Kidney (tissue), 22 donors: ENCODE measurements at places on chromosomes 6 and 20. TPM values are rescaled to one million over a fixed set of nuclear protein-coding genes. Genes with fewer than 3 reads are reported as not detected.

The SEMG2 gene
- polyA plus RNA-seq: 0.80 TPM

The ADTRP gene
- 5.9 TPM for polyA plus RNA-seq

The ARHGAP18 gene
- polyA plus RNA-seq: 26.5 TPM

The TNF gene
- polyA plus RNA-seq: 0.69 TPM

The HDGFL1 gene
- not detected for polyA plus RNA-seq

The HLA-DOA gene
- 10.8 TPM for polyA plus RNA-seq

The APCDD1L gene
- 4.5 TPM for polyA plus RNA-seq

The SOBP gene
- 5.4 TPM for polyA plus RNA-seq

The CLPSL1 gene
- polyA plus RNA-seq: not detected

The RRAGD gene
- polyA plus RNA-seq: 51.6 TPM

The CRIP3 gene
- polyA plus RNA-seq: 14.3 TPM

The YWHAB gene
- 156 TPM for polyA plus RNA-seq

- DNase-seq: peak; percentile 68
Observed at GRCh38 chr20:53826597-53827291, 233.1 kb upstream of the ZNF217 start.

DNA sequence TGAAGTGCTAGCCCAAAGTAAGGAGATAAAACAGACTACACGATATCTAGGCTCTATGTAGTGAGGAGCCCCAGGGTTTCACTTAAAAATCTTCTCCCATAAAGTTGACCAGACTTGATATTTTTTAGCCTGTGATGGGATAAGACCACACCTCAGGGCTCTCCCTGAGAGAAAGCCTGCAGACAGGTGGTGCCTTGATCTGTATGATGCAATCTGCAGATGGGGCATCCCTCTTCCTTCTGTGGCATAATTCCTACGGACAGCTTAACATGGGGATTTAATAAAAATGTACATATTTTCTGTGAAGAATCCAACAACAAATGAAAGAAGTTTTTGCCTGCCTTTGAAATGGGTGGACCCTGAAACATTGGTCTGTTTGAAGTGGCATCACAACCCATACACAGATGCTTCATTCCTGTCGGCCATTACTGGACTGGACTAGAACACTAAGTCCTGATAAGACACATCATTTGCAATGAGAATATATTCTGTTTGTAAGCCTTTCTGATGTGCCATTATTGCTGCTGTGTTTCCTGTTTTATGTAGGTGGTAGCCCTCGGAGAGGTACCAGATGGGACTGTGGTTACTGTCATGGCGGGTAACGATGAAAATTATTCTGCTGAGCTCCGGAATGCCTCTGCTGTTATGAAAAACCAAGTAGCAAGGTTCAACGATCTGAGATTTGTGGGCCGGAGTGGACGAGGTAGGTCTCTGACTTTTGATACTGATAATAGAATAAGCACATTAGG, 53.8 kb upstream of the SUPT3H start:
- no peak for DNase-seq

DNA sequence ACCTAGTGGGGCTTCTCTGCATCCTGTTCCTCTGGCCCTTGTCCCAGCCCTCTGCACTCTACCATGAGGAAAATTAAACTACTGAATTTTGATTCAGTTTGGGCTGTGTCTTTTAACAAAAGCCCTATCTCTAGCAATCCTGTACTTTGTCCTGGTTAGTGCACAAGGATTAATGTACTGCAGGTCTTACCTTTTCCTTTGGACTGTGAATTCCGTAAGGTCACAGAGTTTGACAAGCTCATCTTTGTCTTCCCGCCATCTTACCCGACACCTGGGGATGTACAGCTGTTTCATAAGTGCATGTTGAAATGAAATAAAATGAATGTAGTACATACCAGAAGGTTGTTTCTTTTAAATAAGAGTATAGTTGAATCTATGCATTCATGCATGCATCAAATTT, 41.5 kb upstream of the MYLIP start:
- no peak for DNase-seq

DNA sequence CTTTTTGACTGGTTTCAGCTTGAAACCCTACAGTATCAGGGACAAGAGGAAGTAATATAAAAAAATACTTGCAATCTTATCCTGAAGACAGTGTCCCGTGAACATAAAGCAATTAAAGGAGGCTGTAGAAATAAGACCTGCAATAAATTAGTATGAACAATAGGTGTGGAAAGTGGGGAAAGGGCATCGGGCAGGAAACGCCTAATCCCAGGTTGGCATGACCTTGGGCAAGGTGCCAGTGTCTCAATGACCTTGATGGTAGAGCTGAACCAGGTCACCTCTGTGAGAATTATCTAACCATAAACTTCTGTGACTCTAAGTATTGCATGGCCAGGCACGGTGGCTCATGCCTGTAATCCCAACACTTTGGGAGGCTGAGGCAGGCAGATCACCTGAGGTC, 115.2 kb downstream of the LY86 start:
- DNase-seq: no peak

GRCh38 chr6:154512201-154512600, 1.7 kb upstream of the CNKSR3 start:
- DNase-seq: no peak

DNA sequence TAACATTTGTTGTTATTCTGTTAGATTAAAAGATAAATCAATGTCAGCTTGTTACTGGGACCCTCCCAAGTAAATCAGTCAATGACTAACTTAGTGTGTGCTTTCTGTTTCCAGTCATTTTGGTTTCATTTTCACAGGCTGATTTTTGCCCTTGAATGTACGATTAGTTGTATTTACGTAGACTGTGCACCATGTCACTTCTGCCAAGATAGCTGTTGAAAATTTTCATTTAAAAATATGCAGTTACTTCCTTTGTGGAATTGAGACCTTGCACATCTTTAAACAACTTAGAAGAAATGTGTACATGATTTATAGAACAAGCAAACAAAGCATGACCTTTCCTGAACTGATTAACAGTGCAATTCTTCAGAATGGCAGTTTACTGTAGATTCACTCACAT, 944.8 kb upstream of the CITED2 start:
- no peak for DNase-seq

DNA sequence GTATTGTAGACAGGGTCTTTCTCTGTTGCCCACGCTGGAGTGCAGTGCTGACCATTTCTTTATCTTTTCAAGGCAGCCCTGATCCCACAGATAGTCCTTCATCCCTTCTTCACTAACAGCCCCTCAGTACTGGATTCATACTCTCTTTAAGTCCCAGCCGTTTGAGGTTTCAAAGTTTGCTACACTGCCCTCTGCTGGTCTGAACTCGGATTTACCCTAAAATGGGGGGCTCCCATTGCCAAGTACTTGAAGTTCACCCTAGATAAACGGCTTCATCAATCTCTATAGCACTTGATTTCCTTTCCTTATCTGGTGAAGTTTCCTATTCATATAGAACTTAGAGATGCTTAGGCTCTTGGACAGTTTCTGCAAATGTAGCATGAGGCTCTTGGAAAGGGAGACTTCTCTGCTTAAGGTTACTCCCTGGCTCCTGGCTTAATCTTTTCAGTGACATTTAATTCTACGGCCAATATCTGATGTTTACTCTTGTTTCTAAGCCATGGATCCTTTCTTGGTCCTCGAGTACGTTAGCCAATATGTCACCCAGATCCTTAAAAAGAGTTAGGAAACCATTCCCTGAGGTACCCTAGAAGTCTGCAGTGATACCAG, 21.4 kb upstream of the PREP start:
- DNase-seq: peak; percentile 63

DNA sequence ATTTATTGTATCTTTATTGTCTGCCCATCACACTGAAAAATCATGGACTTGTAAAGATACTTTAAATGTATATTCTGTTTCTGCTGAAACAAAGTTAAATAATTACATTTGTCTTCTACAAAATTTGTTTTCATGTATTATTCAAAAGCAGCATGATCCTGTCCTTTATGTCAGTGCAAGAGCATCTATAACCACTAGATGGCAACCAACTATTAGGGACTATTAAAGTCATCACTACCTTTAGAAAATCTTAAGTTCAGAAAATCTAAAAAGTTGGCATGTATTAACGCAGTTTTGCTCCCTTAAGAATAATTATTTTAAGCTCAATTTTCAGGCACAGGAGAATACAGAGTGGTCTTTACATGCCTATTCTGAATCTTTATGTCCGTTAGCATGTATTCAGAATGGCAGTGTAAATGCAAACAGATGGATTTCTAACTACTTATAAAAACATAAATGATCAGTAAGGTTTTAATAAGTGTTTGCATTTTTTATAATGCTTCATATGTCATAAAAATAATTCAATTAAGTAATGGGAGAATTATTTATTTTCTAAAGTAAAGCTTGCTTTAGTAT, 17.8 kb downstream of the TMEM30A start:
- DNase-seq: peak; percentile 70

- DNase-seq: no peak
Observed at GRCh38 chr6:36386495-36387439, 702 bp downstream of the ETV7 start.

- no peak for DNase-seq
Observed at GRCh38 chr6:92024110-92024509, 1395.2 kb downstream of the EPHA7 start.

DNA sequence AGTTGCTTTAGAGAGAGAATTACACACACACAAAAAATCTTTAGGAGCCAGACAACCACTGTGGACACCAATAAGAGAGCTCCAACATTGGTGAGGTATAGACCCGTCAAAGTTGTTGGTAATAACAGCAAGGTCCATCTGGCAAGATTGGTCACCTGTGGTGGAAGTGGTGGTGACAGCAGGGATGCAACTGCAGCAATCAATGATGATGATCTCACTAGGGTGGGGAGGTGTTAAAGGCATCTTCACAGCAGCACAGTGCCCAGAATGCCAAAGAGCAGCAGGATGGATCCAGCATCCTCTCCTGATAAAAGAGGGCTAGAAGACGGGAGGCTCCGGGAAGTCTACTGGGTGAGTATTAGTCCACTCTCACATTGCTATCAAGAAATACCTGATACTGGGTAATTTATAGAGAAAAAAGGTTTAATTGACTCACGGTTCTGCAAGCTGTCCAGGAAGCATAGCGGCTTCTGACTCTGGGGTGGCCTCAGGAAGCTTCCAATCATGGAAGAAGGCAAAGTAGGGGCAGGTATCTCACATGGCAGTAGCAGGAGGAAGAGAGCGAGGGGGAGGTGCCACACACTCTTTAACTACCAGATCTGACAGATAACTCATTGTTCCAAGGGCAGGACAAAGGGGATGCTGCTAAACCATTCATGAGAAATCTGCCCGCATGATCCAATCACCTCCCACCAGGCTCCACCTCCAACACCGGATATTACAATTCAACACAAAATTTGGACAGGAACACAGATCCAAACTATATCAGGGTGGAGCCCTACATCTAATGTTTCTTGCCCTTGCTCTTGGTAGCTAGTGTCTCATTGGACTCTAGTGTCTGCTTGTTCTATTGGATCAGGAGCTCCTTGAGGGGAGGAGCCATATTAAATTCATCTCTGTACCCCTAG, 48.9 kb downstream of the KLHL31 start:
- no peak for DNase-seq

GRCh38 chr6:163667372-163668060, 253.0 kb downstream of the QKI start:
- DNase-seq: no peak

- no peak for DNase-seq
Observed at GRCh38 chr6:63444768-63445167, 125.0 kb upstream of the LGSN start.

- DNase-seq: no peak
Observed at GRCh38 chr6:129073691-129074395, 190.9 kb downstream of the LAMA2 start.

DNA sequence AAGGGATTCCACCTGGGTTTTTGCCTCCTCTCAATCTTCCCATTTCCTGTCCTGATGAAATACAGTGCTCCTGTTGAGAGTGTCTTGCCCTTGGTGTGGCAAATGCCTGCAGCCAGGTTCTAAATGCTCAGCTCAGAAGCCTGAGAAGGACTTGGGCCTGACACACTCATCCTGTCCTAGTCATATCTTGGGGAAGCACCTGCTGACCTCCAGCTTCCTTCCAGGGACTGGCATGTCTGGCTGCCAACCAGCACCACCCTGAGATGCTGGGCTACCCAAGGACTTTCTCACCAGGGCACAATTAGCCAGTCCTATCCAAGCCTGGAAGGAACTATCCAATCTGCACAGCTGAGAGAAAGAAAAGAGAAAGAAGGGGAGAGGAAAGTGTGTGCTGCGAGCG, 43.4 kb downstream of the LRFN2 start:
- DNase-seq: no peak

DNA sequence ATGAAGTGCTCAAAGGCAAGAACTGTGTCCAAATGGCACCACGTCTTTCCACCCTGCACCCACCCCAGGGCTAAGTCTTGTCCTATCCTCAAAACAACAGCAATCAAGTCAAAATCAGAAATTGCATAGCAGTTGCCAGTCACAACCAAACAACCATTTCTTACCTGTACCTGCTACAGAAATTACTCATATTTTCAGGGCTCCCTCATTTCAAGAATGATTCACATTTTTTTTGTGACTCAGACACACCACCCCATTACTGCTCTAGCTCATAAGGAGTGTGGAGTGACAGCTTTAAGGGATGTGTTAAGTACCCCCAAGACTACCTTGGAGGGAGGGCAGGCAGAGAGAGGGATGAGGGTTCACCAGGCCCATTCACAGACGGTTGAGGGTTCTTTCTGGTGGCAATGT, 111.7 kb downstream of the TRERF1 start:
- no peak for DNase-seq

GRCh38 chr6:32983493-32983848, 15.1 kb downstream of the BRD2 start:
- no peak for DNase-seq

- no peak for DNase-seq
Observed at GRCh38 chr6:131117878-131118277, 17.4 kb upstream of the AKAP7 start.

DNA sequence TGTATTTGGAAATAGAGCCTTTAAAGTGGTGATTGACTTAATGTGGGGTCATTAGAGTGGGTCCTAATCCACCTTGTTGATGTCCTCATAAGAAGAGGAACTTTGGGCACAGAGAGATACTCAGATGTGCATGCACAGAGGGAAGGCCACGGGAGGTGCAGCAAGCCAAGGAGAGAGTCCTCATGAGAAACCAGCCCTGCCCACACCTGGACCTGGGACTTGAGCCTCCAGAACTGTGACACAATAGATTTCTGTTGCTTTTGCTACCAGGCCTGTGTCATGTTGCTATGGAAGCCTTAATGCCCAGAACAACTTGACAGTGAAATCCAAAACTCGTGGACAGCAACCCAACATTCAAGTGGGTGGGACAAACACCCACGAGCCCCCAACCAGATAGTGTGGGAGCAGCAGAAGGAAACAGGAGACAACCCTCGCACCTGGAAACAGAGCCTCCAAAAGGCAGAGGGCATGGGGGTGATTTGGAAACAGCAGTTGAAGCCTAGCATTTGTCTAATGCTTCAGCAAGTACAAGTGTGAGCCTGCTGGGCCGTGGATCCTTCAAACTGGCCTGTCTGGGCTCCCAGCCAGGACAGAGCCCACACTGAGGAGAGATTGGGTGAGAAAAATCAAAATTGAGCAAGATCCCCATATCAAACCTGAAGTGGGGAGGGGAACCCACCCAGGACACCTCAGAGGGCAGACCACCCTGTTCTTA, 201.0 kb upstream of the CST7 start:
- DNase-seq: no peak
